Activated T-helper 9 cell treated with anti-CD3 and anti-CD28 coated beads, Interleukin-2, amount 50 U/mL, for 16 hours (primary cell): ENCODE measurements at places on chromosomes 5 and 9.

DNA sequence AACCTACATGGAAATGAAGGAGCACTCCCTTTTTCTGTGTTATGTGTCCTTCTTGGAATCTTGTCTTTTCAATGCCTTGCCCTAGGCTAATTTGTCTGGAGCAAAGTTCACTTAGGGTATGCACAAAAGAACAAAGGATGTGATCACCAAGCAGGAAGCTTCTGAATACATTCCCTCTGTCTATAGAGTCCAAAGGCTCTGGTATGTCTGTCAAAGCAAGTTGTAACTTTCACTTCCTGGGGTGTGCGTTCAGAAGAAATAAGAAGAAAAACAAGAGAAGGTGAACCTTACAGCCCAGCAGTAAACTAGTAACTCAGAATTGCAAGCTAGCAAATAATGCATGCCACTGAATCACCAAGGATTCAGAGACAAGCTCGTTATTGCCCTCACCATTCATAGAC is 31.7 kb upstream of the CDH6 start:
- DNase-seq, result no peak

DNA sequence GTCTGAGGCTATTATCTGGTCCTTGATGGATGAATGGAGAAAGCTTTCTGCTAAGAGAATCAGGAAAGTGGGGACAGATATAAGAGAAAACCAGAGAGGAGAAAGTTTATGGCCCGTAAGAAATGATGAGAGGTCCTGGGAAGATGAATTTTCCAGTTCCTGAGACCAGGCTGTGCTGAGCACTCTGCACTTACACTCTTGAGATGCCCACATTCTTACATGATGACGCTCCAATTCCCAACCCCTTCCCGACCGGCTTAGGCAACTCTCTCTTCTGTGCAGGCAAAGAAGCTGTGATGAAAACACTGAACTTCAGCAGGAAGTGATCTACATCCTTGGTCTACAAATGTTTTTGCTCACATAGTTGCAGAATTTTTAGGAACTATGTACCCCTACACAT is 417.0 kb downstream of the ARHGEF28 start:
- no peak for DNase-seq

GRCh38 chr5:180141068-180141660 is 67.8 kb downstream of the RASGEF1C start:
- DNase-seq, result no peak

DNA sequence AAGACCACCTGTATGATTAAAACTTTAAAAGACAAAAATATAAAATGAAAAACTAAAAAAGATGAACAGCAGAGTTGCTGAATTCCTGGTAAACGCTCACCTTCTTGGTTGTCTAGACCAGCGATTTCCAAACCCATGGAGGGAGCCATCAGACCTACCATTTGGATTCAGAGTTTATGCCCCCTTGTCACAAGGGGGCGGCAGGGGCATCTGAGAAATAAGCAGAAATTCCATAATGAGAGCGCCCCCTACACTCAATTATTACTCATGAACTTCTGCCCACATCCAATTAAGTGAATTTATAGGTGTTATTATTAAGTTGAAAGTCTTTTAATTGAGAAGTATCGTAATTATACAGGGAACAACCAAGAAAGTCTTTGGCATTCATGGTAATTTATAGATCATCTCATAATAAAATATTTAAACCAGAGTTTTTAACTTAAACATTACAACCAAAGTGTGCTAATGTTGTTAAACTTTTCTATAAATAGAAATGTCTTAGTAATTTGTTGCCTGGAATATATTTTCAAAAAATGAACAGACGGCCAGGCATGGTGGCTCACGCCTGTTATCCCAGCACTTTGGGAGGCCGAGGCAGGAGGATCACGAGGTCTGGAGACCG is 35.2 kb upstream of the SPATA31C2 start:
- DNase-seq, result peak; percentile 10

GRCh38 chr5:168766426-168766700 is 187.2 kb upstream of the PANK3 start:
- DNase-seq, result no peak

DNA sequence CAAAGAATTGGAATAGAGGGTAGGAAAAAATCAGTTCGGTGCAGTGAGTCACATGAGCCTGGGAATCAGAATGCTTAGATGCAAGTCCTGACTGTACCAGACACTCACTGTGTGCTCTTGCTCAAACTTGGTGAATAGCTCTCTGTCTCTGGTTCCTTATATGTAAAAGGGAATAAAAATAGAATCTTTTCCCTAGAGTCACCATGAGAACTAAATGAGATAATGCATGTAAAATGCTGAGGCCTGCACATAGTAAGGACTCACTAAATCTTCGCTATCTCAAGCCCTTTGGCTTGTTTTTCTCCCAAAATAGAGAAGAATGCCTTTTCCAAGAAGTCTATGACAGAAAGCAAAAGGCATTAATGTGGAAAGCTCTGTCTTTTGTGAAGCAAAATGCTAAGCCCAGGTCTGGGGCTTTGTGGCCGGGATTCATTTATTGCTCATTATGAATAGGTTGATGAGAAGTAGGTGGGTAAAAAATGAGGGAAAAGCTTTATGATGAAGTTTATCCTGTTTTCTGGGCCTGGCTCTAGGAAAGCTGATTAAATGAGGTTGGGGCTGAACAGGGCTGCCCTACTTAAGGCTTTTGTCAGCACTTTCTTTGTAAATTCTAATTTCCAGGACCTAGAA is 483.3 kb downstream of the DMAC1 start:
- no peak for DNase-seq

DNA sequence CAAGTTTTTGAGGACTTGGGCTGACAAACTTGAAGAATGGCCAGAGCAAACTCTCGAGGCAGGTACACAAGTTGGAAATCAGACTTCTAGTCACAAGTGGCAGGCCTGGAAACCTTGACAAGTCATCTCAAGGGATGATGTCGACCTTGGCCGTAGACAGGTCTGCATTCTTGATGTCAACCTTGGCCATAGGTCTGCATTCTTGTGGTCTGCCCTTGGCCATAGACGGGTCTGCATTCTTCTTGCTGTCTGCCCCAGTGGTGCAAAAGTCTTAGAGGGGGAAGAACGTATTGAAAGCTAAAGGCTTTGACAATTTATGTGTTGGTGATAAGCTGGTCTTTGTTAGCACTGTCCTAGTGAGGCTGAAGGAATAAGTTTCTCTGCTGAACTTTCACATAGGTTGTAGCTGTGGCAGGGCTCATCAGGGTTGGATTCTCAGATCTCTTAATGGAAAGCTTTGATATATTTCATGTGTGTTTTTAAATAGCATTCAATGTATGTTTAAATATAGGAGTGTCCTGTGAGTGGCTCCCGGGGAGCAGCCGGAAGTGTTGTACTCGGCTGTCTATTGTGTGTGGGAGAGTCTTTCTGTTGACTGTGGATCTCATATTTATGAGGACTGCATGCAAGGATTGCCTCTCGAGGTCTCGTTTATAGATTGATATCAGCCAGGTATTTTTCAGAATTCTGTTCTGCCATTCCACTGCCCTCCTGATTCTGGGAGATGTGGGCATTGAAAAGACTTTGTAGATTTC is 27.0 kb downstream of the SUB1 start:
- no peak for DNase-seq

DNA sequence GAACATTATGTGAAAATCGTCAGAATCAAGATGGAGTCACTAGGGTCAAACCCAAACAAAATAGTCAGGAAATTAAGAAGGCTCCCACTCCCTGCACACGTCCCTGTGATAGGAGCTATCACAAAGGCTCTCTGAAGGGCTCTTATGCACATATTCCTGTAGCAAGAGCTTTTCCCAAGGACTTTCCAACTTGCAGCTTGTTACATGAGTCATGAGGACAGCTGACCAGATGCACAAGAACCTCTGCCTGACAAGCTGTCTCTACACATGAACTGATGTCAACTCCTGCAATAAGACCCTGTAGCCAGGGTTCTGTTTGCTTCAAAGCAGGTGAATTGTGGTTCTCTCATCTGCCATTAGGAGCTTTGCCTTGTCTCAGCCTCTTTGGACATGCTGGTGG is 122.4 kb downstream of the OLFM1 start:
- DNase-seq, result no peak

GRCh38 chr5:137440795-137441194 is 58.3 kb downstream of the SPOCK1 start:
- no peak for DNase-seq

DNA sequence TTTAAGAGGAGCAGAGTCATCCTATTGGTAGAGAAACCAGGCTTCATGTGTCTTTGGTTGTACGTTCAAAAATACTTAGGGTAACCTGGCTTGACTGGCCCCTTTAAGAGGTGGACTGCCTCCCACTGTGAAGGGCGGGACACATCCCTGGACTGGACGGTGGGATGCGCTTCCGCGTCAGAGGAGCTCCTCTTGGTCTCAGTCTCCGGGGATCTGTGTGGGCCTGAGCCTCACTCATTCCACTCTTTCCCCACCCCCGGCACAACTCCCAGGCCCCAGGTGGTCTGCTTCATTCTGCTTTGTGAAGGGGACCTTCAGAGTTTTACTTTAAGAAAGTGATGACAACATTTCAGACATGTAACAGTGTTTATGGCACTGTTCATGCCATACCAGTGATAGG is 601.1 kb downstream of the IRX1 start:
- DNase-seq, result no peak

DNA sequence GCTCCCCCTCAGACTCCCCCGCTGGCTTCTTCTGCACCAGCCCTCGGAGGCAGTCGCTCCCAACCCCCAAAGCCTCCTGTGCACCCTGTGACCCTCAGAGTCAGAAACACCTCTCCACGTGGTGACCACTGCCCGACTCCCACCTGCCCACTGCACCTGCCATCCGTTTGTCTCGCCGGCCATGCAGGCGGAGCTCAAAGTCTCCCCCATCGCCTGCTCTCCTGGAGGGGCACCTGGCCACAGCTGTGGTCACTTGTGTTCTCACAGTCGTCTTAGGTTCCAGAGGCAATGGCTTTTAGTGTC is 38.2 kb downstream of the MRPL36 start:
- DNase-seq, result no peak

GRCh38 chr5:172730222-172730621 is 40.8 kb downstream of the DUSP1 start:
- no peak for DNase-seq

GRCh38 chr5:158051036-158051435 is 192.1 kb upstream of the CLINT1 start:
- no peak for DNase-seq
